Kidney (tissue), 22 donors: ENCODE measurements at places on chromosomes 1 and 21. TPM values are rescaled to one million over a fixed set of nuclear protein-coding genes. Genes with fewer than 3 reads are reported as not detected.

LCE2B gene
- total RNA-seq: not detected

DNA sequence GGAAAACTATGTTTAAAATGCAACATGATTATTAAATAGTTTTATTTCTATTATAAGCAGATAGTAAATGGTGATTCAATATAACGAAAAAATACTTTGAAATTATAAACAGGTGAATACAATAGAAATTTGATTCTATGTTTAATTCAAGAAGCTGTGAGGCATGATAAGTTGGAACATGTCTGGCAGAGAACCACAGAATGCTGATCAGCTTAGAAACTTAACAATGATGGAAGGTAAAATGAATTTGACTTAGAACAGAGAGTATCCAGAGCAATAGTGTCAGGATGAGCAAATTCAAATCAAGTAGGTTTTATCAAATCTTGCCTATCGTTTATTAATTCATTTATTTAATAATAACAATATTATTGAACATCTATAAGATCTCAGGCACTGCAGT lies 83.4 kb upstream of the ADGRL4 start:
- H3K4me1 ChIP-seq: no peaks in the 10 kb centered on the region
- no peaks in the 10 kb centered on the region for H3K27me3 ChIP-seq
- no peak for DNase-seq

DNA sequence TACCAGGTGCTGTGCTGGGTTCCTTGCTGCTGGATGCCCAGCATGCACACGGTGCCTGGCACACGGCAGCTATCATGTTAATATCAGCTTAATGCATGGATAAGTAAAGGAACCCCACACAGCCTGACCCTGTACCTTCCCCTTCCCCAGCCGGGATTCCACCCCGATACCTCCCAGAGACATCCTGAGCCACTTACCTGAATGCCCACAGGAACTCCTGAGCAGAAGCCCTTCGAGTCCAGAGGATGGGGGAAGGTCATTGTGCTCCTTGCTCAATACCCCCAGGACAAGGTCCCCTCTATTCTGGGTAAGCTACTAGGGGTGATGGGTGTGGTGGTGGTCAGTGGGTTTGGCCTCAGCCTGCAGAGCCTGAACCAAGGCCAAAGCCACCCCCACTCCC lies 1.4 kb downstream of the FAM131C start:
- no peaks in the 10 kb centered on the region for H3K27me3 ChIP-seq
- DNase-seq: no peak
- H3K27ac ChIP-seq: no peak overlapping the region
- H3K36me3 ChIP-seq: no peaks in the 10 kb centered on the region
- H3K4me1 ChIP-seq: peaks cover 17% of the 10 kb centered on the region
- no peak overlapping the region for H3K4me3 ChIP-seq

DNA sequence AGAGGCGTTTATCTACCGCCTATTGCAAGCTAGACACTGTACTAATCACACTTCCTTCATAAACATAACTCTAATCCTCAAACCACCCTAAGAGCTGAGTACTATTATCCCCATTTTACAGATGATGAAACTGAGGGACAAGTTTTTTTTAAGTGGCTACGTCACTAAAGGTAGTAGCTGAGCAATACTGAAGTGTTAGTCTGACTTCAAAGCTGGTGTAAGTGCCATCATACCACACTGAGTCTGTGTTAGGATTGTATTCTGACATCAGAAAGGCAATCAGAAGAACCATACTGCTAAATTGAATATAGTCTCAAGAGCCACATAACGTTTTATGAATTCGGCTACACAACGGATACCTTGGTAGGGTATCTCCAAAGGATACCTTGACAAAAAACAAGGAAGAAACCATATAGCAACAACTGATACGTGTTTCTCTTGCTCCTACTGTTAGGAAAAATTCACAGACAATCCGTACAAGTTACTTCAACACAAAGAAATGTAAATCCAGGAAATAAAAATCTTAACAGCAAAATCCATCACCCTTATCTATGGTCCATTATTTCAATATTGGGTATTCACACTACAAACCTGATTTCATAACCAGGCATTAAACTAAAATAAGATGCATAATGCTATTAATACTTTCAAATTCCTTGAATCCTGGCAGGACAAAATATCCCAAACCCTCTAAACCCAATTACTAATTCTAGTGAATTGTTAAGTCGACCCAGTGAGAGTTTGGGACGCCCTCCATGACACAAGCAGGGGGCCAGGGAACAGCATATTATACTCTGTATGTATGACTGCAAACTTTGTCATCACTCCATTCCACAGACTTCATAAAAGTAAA lies 1.6 kb downstream of the TP53BP2 start:
- H3K27me3 ChIP-seq: no peaks in the 10 kb centered on the region
- peaks cover 7% of the 10 kb centered on the region for H3K4me1 ChIP-seq
- H3K27ac ChIP-seq: peak overlapping the region; percentile 93
- no peaks in the 10 kb centered on the region for H3K36me3 ChIP-seq
- no peak for DNase-seq
- H3K4me3 ChIP-seq: peak overlapping the region; percentile 90

DNA sequence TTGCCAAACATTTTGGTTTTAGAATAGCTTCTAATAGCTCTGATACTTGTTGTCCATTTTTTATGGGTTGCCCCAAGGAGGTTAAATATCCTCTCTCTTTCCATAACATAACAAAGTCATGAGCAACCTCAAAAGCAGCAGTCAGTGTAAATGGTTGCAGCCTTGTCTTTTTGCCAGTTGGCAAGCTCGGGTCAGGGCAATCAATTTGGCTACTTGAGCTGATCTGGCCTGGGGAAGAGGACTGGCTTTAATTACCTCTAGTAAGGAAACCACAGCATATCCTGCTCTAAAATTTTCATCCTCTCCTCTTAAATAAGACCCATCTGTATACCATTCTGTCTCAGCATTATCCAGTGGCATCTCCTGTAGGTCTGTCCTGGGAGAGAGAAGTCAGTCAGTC lies 21.2 kb upstream of the FMO4 start:
- peaks cover 8% of the 10 kb centered on the region for H3K4me1 ChIP-seq
- no peaks in the 10 kb centered on the region for H3K36me3 ChIP-seq
- H3K27me3 ChIP-seq: no peaks in the 10 kb centered on the region
- H3K4me3 ChIP-seq: no peak overlapping the region
